ENCODE measurements at places on chromosomes 16 and 17.

DNA sequence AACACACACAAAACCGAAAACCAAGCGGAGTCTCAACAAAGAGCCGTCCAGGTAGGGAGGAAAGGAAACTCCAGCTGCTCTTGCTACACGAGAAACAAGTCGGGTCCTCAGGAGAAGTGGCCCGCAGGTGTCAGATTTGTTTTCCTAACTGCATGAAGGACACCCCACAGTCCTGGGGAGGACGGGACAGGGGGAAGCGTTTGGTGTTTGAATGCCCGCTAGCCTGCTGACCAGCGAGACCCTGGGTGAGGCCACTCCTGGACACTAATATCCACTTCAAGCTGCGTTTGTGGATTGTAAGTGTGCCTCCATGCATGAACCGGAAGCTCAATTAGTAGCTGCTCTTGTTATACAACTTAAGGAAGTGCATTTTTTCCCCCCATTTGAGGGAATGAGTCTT is 299.5 kb downstream of the MAF start:
- DNase-seq, result no peak

- DNase-seq, result no peak
Measured at GRCh38 chr16:2814551-2815298, 2.3 kb upstream of the PRSS21 start.

- no peak for DNase-seq
Measured at GRCh38 chr16:28931801-28932225, at the start of gene CD19. TSS of gene CD19 (plus strand) at chr16:28931971. CDS start at chr16:28932001, 30 bp downstream.

- DNase-seq, result no peak
Measured at GRCh38 chr17:74736513-74737298, at the start of gene RAB37. TSS of gene RAB37 (plus strand) at chr17:74737256. CDS start at chr17:74737273, 17 bp downstream.

DNA sequence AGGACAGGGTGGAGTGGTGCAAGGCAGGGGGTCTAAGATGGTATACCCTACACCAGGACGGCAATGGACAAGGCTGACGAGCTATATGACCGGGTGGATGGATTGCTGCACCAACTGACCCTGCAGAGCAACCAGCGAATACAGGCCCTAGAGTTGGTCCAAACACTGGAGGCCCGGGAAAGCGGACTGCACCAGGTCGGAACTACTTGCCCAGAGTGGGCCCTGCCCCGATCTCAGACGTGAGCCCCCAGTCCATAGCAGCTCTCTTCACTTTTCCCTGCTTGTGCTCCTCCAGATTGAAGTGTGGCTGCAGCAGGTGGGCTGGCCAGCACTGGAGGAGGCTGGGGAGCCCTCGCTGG is 3.1 kb downstream of the PLEKHG4 start:
- no peak for DNase-seq

GRCh38 chr16:87129771-87130170 is 187.4 kb downstream of the C16orf95 start:
- no peak for DNase-seq

DNA sequence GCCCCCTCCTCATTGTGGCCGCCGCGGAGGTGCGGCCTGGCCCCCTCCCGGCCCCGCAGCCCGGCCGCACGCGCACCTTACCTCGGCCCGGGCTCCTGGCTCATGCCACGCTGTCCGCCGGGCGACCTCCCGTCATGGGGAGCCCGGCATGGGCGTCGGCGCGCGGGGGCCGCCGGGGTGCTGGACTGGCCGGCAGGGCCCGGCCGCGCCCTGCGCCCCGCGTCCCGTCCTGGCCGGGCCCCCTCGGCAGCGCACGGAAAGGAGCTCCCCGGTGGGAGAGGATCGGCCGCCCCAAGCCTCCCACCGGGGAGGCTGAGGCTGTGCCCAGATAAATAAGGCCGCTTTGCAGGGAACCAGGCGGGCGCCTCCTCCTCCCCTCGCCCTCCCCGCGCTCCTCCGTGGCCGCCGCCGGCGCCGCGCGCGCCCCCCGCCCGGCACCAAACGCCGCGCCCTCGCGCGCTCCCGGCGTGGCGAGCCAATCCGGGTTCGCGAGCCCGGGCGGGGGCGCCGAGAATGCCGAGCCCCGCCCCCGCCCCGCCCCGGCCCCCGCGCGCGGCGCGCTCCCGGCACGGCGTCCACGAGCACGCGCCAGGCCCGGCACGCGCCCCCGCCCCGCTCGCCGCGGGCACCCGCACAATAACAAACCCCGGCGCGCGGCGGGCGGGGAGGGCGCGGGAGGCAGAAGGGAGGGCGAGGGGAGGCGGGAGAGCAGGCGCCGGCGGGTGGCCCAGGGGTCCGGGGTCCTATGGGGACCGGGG is at the start of gene FBXL16:
TSS of gene FBXL16 (minus strand) at position 371 of the 758 bp plus-strand sequence. CDS start 8,396 bp downstream, outside the sequence.
- no peak for DNase-seq

- no peak for DNase-seq
Measured at GRCh38 chr16:12390644-12391043, 413.0 kb downstream of the CPPED1 start.

DNA sequence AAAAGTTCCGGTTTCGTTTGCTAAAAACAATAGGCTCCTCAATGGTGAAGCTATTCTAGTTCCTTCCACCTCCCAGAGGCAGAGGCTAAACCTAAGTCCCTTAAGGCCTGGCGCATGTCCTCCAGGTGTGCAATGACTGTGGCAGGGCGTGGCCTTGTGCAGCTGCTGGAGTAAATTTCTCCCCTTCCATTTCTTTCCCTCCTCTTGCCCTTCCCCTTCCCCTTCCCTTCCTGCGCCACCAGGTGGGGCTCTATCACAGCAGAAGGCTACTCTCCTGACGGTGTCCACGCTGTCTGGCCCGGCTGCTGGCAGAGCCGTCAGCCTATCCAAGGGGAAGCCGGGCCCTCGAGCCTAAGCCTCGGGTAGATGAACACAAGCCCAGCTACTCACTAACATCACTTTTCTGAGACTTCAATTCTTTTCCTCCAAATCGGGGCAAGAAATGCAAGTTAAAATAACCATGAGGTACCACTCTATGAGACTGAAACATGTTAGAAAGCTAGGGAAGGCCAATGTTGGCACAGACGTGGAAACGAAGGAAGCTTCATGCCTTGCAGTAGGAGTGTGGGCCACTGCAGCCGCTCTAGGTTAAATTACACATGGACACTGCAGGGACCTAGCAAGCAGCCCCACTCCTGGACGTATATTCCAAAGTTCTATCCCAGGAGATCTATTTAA is 34.4 kb downstream of the C16orf78 start:
- peak; percentile 64 for DNase-seq

DNA sequence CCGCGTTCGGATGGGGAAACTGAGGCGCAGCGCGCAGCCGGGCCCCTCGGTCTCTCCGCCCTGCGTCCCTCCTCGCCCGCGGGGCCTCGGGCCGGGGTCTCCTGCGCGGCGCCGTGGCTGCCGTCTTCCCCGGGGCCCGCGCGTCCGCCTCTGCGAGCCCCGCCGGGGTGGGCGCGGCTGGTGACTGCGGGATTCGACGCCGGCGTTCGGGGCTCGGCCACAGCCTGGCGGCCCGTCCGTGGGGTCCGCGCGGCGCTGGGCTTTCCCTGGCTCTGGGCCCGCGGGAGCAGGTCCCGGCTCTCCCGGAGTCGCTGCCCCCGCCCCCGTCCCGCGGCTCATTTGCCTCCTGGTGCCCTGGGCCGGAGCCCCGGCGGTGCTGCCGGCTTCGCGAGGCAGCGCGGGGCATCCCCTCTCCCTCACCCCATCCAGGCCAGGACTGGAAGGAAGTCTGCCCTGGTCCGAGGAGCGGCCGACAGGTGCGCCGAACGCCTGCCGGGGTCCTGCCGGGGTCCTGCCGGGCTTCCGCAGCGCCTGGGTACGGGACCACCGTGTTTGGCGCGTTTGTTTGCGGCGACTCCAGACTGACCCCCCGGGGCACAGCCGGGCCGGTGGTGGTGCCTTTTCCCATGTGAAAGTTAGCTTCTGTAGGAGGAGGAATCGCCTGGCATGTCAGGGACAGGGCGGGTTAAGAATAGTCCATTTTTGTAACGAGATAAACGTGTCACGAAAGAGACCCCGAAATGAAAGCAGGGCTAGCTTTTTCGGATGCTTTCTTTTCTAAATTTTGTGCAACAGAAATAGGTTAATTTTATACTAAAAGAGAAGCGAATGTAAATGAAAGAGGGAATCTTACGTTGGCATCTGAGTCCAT is 671 bp downstream of the CHMP6 start:
- no peak for DNase-seq

- DNase-seq, result no peak
Measured at GRCh38 chr17:44334727-44335126, 10.1 kb upstream of the SLC25A39 start.

DNA sequence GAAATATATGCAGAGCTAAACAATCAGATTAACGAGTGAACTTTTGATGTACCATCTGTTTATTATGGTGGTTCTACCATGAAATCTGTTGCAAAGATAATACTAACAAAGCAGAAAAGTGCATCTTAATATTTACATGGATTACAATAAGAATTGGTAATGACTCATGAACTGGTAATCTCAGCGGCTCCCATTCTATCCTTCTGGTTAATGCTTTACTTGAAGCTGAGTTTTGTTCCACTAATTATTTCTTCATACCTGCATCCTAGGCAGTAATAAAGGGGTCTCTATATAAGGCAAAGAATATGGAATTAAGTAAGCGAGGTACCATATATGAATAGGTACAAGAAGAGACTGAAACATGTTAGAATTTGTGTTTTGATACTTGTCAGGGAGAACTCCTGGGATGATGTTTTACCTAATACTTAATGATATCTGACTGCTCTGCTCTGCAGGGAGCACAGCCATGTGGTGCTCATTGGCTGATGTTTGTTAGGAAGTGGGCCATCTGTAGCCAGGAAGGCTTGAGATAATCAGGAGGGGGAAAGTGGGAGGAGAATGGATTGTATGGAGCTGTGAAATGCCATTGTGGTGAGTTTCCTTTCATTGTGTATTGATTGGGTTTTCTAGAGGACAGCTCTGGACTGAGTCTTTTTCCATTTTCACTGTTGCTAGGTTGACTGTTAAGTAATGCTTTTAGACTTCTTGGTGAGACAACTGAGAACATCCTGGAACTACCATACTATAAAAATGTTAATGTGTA is 52.6 kb downstream of the MAP2K6 start:
- no peak for DNase-seq

- DNase-seq, result no peak
Measured at GRCh38 chr17:79806863-79807720, 10.2 kb upstream of the CBX8 start.

GRCh38 chr17:50693036-50693682 is 14.6 kb downstream of the ANKRD40 start:
- DNase-seq, result no peak

GRCh38 chr17:37828651-37829124 is 83.8 kb upstream of the HNF1B start:
- no peak for DNase-seq

DNA sequence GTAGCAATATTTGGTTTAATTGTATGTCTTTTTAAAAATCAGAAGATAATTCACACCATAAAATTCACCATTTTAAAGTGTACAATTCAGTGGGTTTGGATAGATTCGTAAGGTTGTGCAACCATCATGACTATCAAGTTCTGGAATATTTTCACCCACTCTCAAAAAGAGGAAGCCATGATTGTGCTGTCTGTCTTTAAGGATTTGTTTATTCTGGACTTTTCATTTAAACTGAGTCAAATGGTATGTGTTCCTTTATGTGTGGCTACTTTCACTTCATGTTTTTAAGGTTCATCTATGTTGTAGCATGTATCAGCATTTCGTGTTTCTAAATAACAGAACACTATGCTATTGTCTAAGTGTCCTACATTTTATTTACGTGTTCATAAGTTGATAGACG is 68.1 kb upstream of the CPHXL start:
- no peak for DNase-seq

GRCh38 chr16:61480250-61480649 is 556.0 kb downstream of the CDH8 start:
- DNase-seq, result no peak

DNA sequence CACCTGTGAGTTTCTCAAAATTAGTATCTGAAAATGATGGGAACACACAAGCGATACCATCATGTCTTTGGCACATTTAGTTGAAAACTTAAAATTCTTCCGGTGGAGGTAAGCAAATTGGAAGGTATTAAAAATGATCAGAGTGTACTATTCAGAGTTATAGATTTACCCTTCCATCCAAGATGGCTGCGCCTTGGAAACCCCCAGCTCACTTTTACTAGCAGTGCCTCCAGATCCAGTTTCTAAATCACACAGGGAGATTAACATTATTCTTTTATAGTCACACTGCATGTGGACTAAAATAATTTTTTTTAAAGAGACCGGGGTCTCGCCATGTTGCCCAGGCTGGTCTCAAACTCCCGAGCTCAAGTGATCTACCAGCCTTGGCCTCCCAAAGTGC is 15.0 kb downstream of the PITPNC1 start:
- no peak for DNase-seq

Measured in GM12878 (cell line).